ENCODE measurements at places on chromosomes 16 and 17.

DNA sequence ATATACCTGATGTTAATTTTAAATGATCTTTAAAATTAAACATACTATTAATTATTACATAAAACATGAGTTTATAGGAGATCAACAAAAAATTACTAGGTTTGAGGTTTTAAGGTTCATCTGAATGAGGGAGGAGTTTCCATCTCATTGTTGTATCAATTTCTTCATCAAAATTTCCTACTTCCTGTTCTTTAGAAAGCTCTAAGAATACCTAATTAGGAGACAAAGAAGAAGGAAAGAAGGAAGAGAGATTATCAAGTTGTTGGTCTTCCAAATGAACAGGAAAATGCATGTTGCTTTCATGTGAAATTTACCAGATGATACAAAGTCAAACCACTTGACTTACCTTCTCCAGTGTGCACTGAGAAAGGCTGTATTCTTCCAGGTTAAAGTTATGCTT, 18.1 kb upstream of the ABCA9 start:
- DNase-seq, result no peak

- DNase-seq, result no peak
Observed at GRCh38 chr17:15298176-15298575, 33.0 kb upstream of the PMP22 start.

GRCh38 chr17:79557276-79558090, 53.4 kb downstream of the RBFOX3 start:
- DNase-seq, result no peak

DNA sequence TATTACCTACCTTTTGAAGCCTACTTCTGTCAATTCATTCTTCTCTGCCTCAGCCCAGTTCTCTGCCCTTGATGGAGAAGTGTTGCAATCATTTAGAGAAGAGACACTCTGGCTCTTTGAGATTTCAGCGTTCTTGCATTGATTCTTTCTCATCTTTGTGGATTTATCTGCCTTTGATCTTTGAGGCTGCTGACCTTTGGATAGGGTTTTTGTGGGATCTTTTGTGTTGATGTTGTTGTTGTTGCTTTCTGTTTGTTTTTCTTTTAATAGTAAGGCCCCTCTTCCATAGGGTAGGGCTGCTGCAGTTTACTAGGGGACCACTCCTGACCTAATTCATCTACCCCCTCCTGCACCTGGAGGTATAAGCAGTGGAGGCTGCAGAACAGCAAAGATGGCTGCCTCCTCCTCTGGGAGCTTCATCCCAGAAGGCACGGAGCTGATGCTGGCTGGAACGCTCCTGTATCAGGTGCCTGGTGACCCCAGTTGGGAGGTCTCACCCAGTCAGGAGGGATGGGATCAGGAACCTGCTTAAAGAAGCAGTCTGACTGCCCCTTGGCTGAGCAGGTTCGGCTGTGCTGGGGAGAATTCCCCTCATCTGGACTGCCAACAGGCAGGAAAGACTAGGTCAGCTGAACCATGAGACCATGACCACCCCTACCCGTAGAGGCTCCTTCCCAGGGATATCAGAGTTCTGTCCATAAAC, 28.0 kb downstream of the NFATC3 start:
- no peak for DNase-seq

DNA sequence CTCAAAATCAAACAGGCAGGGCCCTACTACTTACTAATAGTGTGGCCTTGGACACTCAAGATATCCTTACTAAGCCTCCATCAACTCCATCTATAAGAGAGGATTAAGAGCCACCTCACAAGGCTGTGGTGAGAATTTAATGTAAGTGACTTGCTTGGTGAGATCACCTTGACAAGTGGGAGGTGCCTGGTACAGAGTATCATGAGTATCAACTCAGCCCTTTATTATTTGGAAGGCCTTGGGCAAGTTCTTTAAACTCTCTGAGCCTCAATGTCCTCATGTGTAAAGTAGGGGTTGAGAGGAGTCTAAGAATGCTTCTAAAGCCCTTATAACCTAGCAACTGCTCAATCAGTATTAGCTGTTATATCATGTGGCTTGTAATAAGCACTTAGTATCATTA, 15.0 kb downstream of the THUMPD1 start:
- DNase-seq, result no peak

DNA sequence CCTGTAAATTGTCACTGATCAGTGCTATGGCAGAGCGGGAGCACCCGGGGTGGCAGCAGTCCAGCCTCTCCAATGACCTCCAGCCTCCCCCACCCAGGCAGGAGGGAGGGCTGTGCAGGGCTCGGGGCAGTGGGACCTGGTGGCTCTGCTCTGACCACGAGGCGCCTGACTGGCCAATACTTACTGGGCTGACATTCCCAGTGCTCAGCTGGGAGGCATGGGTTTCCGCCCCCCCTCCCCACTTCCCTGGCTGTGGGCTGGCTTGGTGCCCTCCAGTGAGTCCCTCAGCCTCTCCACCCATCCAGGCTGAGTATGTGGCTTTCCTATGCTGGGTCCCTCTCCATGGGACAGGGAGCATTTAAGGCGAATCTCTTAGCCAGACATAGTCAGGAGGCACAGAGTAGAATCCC, 2.7 kb downstream of the SOCS3 start:
- DNase-seq, result no peak

DNA sequence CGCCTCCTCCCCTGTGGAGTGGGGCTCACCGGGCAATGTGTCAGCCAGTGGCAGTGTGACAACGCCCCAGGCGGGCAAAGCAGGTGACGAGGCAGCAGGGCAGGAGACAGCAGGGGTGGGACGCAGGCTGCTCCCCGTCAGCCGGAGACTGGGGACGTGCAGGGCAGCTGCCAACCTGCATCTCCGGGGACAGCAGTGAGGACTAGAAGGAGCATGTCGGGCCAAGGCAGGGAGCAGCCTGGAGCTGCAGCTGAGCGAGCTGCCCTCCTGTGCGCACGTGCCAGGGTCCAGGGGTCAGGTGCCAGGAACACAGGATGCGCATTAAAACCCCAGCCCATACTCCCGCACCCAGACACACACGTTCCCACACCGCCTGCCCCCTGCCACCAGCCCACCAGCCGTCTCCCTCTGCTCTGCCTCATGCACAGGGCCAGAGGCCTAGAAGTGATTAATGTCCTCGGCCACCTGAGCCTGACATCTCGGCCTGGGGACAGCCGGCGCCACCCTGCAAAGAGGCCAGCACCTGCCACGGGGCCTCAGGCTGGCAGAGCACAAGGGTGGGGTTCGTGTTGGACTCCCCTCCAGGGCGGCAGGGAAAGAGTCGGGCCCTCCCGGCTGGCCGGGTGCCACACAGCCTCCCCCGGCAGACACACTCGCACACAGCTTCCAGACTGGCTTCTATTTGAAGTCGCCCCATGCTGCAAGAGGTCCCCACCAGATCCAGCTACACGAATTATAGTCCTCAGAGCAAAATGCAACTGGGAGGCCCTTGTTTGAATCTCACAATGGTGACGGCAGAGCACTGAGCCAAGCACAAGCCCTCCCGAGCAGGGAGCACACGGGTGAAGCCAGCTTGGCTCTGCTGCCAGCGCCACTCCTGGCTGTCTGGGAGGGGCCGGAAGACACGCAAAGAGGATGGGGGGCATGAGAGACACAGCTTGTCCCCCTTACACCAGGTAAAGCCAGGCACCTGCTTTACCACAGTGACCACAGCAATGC, 90.4 kb downstream of the RBFOX3 start:
- DNase-seq, result no peak

- no peak for DNase-seq
Observed at GRCh38 chr17:40901981-40902474, 17.0 kb upstream of the KRT20 start.

DNA sequence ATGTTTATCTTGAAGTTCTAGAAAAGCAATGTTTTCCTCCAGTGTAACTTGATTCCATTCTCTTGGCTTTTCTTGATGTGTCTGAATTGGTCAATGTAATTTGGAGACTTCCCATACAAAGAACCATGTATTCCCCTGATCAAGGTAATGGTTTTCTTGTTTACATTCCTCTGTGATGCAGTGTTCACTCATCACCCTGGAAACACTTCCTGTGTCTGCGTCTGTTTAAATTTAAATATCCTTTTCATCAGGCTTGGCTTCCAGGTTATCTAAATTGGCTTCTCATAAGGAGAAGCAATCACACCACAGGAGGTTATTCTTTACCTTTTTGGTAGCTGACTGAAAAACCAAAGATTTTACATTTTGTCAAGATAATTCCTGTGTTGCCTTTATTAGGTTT, 237.3 kb upstream of the WSCD1 start:
- DNase-seq, result no peak

DNA sequence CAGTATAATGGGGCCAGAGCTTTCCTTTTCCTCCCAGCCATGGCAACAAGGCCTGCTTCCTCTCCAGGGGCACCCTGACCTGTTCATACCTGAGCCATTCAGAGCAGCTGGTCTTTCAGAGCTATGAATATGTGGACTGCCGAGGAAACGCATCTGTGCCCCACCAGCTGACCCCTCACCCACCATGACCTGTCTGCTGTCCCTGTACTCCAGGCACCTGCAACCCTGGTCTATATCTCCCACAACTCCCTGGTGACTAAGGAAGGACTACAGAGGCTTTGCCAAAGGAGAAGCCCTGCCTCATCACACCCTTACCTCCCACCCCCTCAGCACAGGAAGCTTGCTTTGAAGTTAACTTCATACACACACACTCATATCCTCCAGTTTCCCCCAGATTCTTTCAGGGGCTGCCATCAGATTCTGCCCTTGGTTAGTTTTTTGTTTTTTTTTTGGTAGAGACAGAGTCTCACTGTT, 6.0 kb downstream of the TMEM106A start:
- DNase-seq, result no peak

Data from cortex of kidney (tissue), 1 donor.